Activated CD4-positive, alpha-beta memory T cell treated with anti-CD3 and anti-CD28 coated beads, Interleukin-2, amount 10 ng/mL, durations not matched to agents 7 days and 5 days (primary cell): ENCODE measurements at places on chromosomes 7 and 10. TPM values are rescaled to one million over a fixed set of nuclear protein-coding genes. Genes with fewer than 3 reads are reported as not detected.

DNA sequence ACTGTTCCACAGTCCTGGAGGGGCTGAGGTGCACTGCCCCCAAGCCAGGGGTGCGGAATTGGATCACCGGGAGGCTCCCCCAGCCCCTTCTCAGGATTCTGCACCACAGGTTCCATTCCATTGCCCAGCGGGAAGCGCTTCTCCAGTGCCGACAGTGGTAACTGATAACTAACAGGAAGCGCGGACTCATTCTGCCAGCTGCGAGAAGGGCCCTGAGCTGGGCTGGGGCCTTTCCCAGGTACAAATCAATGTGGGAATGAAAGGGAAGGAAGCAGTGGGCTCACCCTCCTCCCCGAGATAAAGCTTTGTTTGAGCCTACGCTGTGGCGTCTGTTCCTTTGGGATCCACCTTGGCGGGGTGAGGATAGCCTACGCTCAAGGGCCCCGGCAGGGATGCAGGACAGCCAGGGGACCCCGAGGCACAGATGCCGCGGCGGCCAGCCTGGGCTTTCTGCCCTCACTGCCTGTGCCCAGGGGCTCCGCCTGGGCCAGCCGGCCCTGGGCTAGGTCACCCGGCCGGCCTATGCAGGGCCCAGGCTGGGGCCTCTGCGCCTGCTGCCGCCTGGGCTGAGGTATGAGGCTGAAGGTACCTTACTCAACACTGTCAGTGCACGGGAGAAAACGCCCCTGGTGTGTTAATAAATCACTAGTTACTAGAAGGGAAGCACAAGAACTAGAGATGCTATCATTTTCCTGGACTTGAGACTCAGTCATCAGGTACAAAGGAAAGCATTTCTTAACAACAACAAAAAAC is 39.4 kb downstream of the EN2 start:
- no peak for DNase-seq
- H3K27me3 ChIP-seq: peaks cover 43% of the 10 kb centered on the region
- no peaks in the 10 kb centered on the region for H3K36me3 ChIP-seq
- H3K27ac ChIP-seq: no peak overlapping the region
- no peak overlapping the region for H3K4me3 ChIP-seq
- H3K4me1 ChIP-seq: no peaks in the 10 kb centered on the region

DNA sequence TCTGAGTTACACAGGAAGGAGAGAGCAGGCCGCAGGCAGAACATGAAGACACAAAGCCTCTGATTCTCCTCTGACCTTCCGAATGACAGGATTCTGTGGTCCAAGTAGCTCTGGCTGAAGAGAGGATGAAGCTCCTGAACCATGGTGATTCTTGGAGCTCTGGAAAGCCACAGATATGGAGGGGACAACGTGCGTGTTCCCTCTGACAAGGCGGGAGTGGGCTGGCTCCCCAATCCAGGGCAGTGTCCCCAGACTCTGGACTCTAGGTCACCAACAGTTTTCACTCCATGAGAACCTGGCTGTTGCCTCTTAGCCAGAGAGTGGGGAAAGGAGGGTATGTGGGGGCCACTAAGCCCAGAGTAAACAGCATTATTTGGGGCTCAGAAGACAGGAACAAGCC is 7.4 kb upstream of the TRPV6 start:
- no peak overlapping the region for H3K27ac ChIP-seq
- DNase-seq: no peak
- H3K4me3 ChIP-seq: no peak overlapping the region
- no peaks in the 10 kb centered on the region for H3K4me1 ChIP-seq

GRCh38 chr7:155556763-155557162 is 10.4 kb upstream of the CNPY1 start:
- no peak for DNase-seq
- no peaks in the 10 kb centered on the region for H3K4me1 ChIP-seq
- H3K27me3 ChIP-seq: peaks cover 8% of the 10 kb centered on the region
- no peak overlapping the region for H3K27ac ChIP-seq

DNA sequence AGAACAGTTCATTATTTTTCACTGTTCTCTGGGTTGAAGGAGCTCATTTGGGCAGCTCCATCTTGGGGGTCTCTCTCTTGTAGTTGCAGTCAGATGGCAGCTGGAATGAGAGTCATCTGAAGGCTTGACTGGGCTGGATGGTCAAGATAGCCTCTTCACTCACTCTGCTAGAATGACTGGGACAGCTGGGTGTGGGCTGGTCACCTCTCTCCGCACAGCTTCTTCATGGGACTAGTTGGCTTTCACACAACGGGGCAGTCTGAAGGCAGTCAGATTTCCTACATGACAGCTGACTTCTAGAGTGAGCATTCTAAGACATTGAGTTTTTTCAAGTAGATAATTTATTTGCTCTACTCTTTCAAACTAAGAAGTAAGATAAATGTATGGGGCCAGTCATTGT is 13.1 kb downstream of the PLEKHA1 start:
- H3K27ac ChIP-seq: no peak overlapping the region
- no peak for DNase-seq
- H3K36me3 ChIP-seq: no peaks in the 10 kb centered on the region
- H3K4me1 ChIP-seq: peaks cover 7% of the 10 kb centered on the region
- H3K27me3 ChIP-seq: peaks cover 28% of the 10 kb centered on the region
- H3K4me3 ChIP-seq: no peak overlapping the region

DNA sequence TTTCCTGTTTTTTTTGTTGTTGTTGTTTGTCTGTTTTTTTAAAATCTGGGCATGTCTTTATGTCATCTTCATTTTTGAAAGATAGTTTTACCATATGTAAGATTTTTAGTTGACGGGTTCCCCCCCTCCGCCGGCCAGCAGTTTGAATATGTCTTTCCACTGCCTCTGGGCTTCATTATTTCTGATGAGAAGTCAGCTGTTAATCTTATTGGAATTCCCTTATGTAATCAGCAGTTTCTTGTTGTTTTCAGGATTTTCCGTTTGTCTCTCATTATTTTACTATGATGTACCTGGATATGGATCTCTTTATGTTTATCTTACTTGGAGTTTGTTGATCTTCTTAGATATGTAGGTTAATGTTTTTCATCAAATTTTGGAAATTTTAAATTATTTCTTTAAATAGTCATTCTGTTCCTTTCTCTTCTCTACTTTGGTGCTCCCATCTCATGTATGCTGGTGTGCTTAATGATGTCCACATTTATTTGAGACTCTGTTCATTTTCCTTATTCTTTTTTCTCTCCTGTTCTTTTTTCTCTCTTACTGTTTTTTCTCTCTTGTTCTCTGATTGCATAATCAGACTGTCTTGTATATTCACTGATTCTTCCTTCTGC is 9.7 kb downstream of the EXOC6 start:
- H3K27me3 ChIP-seq: no peaks in the 10 kb centered on the region
- DNase-seq: no peak
- H3K4me3 ChIP-seq: no peak overlapping the region
- peaks cover 24% of the 10 kb centered on the region for H3K36me3 ChIP-seq
- H3K27ac ChIP-seq: no peak overlapping the region
- no peaks in the 10 kb centered on the region for H3K4me1 ChIP-seq

DNA sequence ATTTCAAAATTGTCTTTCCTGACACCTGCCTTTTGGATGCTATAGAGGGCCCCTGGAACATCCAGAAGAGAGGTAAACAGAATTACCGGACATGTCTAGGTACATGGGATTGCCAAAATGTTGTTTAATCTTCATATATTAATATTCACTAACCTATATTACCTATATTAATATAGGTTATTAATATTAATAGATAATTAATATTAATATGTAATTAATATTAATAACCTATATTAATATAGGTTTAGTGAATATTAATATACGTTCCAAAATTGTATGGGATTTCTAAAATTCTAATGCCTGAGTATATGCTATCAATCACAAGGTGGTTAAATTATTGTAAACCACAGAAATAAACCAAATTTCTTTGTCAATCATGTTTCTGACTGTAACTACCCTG is 17.4 kb downstream of the TOMM7 start:
- no peaks in the 10 kb centered on the region for H3K36me3 ChIP-seq
- no peak for DNase-seq
- no peaks in the 10 kb centered on the region for H3K4me1 ChIP-seq
- H3K4me3 ChIP-seq: no peak overlapping the region
- peaks cover 3% of the 10 kb centered on the region for H3K27me3 ChIP-seq

GRCh38 chr10:131678171-131678570 is 222.6 kb upstream of the PPP2R2D start:
- H3K4me3 ChIP-seq: no peak overlapping the region
- no peaks in the 10 kb centered on the region for H3K36me3 ChIP-seq
- no peaks in the 10 kb centered on the region for H3K27me3 ChIP-seq
- DNase-seq: no peak

- H3K4me1 ChIP-seq: peaks cover 16% of the 10 kb centered on the region
- DNase-seq: no peak
- H3K4me3 ChIP-seq: no peak overlapping the region
- peaks cover 25% of the 10 kb centered on the region for H3K27me3 ChIP-seq
- no peaks in the 10 kb centered on the region for H3K36me3 ChIP-seq
Measured at GRCh38 chr10:103820101-103821062, 35.0 kb downstream of the SH3PXD2A start.

GRCh38 chr10:11017570-11018431 is at the start of gene CELF2:
CELF2 (plus strand) TSS chr10:11017872; CDS start chr10:11018090, 218 bp downstream.
- peak; percentile 47 for DNase-seq
- H3K36me3 ChIP-seq: no peaks in the 10 kb centered on the region
- H3K27me3 ChIP-seq: peaks cover 80% of the 10 kb centered on the region
- H3K4me1 ChIP-seq: peaks cover 16% of the 10 kb centered on the region
- H3K4me3 ChIP-seq: peak within 1 kb of the TSS; percentile 64

- H3K4me3 ChIP-seq: no peak overlapping the region
- H3K36me3 ChIP-seq: peaks cover 3% of the 10 kb centered on the region
- H3K4me1 ChIP-seq: peaks cover 8% of the 10 kb centered on the region
- H3K27me3 ChIP-seq: peaks cover 32% of the 10 kb centered on the region
- no peak overlapping the region for H3K27ac ChIP-seq
Measured at GRCh38 chr10:121594623-121595350, 3.5 kb downstream of the FGFR2 start.

DNA sequence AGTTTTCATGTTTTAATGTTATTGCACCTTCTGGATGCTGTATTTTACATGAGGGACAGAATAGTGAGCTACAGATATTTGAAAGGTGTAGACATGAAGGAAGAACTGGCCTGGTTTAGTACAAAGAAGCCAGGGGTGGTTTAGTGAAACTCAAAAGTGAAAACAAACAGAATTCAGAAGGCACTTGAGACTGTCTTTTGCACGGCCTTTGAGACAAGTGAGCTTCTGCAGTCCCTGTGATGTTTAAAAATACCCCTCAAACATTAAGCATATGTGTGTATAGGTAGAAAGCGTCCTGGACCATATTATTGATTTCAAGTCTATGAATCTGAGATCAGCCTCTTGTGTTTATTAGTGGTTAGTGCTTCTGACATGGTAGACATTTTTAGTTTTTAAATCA is 118.9 kb downstream of the CDK14 start:
- no peak overlapping the region for H3K4me3 ChIP-seq
- H3K4me1 ChIP-seq: no peaks in the 10 kb centered on the region

GRCh38 chr10:132349766-132350165 is 17.8 kb downstream of the LRRC27 start:
- H3K4me1 ChIP-seq: no peaks in the 10 kb centered on the region
- no peak for DNase-seq
- H3K27me3 ChIP-seq: no peaks in the 10 kb centered on the region
- H3K4me3 ChIP-seq: no peak overlapping the region
- H3K27ac ChIP-seq: no peak overlapping the region
- H3K36me3 ChIP-seq: no peaks in the 10 kb centered on the region

DNA sequence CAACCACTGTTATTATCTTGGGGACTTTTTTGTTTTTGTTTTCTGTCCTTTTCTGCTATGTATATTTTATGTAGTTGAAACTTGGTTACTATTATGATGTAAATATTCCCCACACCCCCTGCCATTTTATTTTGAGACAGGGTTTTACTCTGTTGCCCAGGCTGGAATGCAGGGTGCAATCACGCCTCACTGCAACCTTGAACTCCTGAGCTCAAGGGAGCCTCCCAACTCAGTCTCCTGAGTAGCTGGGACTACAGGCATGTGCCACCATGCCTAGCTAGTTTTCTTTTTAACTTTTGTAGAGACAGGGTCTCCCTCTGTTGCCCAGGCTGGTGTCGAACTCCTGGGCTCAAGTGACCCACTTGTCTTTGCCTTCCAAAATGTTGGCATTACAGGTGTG is 18.0 kb downstream of the GSTO2 start:
- H3K4me1 ChIP-seq: peaks cover 6% of the 10 kb centered on the region
- H3K36me3 ChIP-seq: no peaks in the 10 kb centered on the region
- DNase-seq: no peak
- H3K4me3 ChIP-seq: no peak overlapping the region
- no peak overlapping the region for H3K27ac ChIP-seq
- H3K27me3 ChIP-seq: peaks cover 38% of the 10 kb centered on the region

DNA sequence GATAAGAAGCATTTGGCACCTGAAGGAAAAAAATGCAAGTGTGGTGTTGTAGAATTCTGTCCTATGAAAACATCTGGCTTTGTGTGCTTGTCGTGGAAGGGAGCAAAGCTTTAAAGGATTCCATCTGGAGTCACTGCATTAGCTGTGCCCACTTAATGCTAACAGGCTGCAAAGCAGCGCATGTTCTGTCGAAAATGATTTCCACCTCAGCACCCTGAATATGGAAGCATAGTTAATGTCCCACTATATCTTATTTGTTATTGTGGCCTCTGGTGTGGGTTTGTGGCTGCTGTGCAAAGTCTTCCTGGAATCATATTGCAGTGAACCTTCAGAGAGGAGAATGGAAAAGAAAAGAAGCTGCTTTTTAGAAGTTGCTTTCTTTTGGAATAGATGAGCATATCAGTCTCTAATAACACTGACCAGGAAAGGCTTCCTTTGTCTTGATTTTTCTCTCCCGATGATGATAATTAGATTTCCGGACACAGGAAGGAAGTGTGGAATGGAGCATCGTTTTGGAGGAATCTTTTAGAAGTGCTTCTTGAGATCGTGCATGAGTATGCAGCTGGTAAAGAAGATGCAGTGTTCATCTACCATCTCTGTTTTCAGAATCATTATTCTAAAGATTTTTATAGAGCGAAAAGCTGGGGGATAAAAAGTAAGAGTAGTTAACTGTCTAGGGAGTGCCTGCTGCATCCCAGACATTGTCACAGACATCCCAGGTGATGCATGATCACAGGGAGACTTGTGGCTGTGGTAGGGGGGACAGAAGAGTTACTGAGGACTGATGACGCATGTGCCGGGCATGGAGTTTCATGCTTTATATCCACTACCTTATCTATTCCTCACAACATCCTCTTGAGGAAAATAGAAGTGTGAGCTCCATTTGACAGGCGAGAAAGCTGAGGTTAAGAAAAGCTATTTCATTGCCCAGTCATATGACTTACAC is 54.6 kb downstream of the TEX36 start:
- no peak overlapping the region for H3K4me3 ChIP-seq
- no peaks in the 10 kb centered on the region for H3K36me3 ChIP-seq
- DNase-seq: no peak
- peaks cover 2% of the 10 kb centered on the region for H3K27me3 ChIP-seq

- H3K36me3 ChIP-seq: peaks cover 47% of the 10 kb centered on the region
- peak overlapping the region; percentile 97 for H3K4me3 ChIP-seq
- DNase-seq: no peak
- H3K4me1 ChIP-seq: peaks cover 54% of the 10 kb centered on the region
- H3K27ac ChIP-seq: peak overlapping the region; percentile 99
- no peaks in the 10 kb centered on the region for H3K27me3 ChIP-seq
Measured at GRCh38 chr10:42637142-42637541, 1.2 kb downstream of the ZNF33B start.

- no peak overlapping the region for H3K27ac ChIP-seq
- H3K27me3 ChIP-seq: peaks cover 9% of the 10 kb centered on the region
- H3K4me3 ChIP-seq: no peak overlapping the region
Measured at GRCh38 chr10:103549349-103549685, 55.8 kb downstream of the NEURL1 start.

The CYP17A1 gene
- total RNA-seq: not detected

The SPDYE16 gene
- total RNA-seq: 0.18 TPM

The TFEC gene
- 0.05 TPM for total RNA-seq

The MACC1 gene
- total RNA-seq: 0.20 TPM

The RNF32 gene
- 3.4 TPM for total RNA-seq

The LBX1 gene
- not detected for total RNA-seq
